ENCODE measurements at places on chromosomes 5 and 9.

- no peak for DNase-seq
These were observed at the start of gene FOXI1 for GRCh38 chr5:170105642-170106611. FOXI1 (plus strand) TSS chr5:170105897; CDS start chr5:170105958, 61 bp downstream.

- DNase-seq: no peak
These were observed 37.2 kb downstream of the SLC6A7 start for GRCh38 chr5:150227036-150227435.

- no peak for DNase-seq
These were observed 312.5 kb downstream of the ACTL7B start for GRCh38 chr9:108543251-108543778.

DNA sequence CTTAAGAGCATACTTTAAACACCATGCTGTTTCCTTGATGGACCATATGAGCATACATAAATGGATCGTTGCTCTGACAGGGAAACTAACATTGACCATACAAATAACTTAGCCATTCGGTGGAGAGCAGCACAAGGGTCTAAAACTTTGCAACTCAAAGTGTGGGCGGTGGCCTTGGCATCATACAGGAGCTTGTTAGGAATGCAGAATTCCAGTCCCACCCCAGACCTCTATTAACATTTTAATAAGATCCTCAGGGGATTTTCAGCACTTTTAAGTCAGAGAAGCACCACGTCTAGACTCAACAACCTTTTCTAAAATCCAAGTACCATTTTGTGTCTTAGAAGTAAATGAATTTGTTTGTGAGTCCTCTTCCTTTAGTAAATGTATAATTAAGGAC lies 260.9 kb downstream of the EBF1 start:
- DNase-seq: no peak

- peak; percentile 85 for DNase-seq
These were observed at the start of gene SLC22A5 for GRCh38 chr5:132369474-132370180. SLC22A5 (plus strand) TSS chr5:132369710; CDS start chr5:132369973, 263 bp downstream.

- DNase-seq: no peak
These were observed 75.7 kb downstream of the TARS1 start for GRCh38 chr5:33516421-33516820.

DNA sequence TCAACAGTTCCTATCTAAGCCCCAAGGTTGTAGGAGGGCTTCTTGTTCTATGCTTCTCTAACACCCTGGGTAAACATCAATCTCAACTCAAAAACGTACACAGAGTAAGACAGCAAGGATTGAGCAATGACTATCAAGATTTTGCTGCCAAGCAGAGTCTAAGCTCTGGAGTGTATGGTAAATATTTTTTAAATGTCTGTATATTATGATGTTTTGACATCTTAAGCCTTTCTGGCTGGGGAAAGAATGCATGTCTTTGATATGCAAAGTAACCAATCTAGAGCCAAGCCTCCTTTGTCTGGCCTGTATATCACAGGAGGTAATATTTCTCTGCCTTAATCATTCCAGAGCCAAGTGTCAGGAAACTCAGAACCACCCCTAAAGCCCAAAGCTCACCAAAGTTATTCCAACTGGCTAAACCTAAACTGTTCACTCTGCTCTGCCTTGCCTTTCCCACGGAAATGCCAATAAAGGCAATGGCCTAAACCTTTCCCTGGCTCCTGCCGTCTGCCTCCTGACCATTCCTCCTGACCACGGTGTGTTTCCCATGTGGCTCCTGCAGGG lies 45.2 kb downstream of the YIPF5 start:
- no peak for DNase-seq

- peak; percentile 50 for DNase-seq
These were observed 26.9 kb upstream of the ADAM19 start for GRCh38 chr5:157602505-157602904.

DNA sequence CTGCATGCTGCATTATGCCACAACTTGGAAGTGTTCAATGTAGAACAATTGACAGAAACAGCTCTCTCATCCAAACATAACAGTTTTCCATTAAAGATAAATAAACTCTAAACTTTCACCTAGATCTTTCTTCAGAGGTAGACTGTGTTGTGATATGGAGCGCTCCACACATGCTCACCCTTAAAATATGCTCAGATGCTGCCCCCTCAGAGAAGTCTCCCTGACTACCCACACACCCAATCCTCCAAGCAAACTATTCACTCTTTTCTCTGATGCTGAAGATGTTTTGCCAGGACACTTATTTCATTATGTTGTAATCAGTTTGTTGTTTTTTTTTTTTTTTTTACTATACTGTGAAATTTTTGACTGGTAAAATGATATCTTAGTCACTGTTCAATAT lies 206.6 kb upstream of the RASA1 start:
- no peak for DNase-seq

DNA sequence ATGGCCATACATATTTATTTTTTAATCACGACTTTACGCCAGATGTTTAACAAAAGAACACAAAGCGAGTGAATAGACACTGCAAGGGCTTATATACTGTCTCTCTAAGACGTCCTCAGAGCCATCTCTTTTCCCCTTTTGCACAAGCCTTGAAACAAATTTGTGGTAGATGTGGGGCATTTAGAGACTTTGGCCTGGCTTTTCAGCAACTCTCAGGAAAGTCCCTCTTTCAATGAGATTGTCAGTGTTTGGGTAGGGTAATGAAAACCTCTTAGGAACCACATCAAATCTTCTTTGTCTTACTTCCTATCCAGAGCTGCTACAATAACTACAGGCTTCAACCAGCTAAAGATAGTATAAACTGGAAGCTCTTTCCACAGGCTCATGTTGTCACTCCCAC lies 380.0 kb downstream of the ANXA1 start:
- no peak for DNase-seq

DNA sequence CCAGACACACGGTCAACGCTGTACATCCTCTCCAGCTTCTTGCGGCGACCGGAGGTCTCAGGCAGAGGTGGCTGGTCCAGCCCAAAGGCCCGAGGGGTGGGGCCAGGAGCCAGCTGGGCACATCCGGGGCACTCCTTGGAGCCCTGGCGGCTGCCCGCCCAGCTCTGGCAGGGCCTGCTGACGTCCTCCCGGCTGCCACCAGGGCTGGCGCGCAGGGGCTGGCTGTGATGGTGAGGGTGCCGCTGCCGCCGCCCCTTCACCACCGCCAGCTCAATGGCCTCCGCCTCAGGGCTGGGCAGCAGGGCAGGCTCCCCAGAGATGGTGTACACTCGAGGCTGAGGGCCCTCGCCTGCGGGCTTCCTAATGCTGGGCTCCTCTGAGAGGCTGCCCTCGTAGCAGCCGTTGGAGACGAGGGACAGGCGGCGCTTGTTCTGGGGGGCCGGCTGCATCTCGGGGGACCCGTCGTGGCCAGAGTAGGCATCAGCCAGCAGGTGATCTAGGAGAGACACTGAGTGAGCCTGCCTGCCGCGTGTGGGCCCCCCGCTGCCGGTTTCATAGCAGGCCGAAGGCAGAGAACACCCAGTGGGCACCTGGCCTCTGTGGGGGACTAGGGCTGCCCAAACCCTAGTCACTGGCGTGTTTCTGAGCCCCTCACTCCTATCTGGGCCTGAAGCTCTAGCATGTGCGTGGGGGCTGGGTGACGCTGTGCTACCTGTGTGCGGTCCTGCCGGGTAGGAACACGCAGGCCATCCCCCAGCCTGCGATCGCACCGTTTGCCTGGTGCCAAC lies 1.5 kb downstream of the NSMF start:
- DNase-seq: peak; percentile 22

DNA sequence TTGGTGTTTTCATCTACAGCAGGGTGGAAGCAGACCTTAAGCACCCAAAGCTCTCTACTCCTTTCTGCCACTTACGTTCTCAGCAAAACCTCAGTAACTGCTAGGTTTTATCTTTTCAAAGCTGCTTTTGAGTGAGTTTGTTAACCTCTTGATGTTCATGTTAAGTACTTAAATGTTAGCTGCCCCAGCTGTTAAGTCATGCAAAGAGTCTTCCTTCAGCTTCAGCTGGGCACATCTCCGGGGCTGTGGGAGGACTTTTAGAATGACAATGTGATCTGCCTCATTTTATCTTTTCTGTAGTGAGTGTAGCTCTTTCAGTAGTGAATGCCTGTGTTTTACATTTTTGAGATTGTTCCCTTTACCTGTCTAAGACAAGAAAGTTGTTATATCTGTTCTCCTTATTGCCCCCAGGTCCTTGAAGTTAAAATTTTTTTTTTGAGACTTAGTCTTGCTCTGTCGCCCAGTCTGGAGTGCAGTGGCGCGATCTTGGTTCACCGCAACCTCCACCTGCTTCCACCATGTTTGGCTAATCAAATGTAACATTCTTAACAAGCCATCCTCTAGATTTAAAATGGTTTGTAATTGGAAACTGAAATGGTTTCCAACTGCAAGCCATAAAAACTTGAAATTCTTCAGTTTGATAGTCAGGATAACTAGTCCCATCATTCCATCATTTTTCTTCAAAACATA lies 19.6 kb downstream of the KDM4C start:
- peak; percentile 25 for DNase-seq

GRCh38 chr9:128124873-128125579 lies 2.5 kb downstream of the PTGES2 start:
- no peak for DNase-seq

DNA sequence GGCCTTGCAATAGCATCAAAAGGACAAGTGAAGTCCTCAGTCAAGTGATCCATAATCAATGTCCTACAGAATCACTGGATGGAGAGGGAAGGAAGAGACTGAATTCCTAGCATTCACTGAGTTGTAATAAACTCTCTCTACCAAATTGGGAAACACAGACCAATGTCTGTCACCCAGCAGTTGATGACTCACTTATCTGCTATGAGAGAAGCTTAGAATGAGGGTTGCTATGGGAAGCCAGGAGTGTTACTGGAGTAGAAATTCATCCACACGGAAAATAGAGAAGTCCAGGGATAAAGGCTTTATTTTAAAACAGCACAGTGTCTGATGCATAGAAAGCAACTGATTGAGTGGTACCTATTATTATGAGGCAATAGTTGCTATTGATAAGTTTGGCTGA lies 407.4 kb downstream of the BRINP1 start:
- DNase-seq: no peak

DNA sequence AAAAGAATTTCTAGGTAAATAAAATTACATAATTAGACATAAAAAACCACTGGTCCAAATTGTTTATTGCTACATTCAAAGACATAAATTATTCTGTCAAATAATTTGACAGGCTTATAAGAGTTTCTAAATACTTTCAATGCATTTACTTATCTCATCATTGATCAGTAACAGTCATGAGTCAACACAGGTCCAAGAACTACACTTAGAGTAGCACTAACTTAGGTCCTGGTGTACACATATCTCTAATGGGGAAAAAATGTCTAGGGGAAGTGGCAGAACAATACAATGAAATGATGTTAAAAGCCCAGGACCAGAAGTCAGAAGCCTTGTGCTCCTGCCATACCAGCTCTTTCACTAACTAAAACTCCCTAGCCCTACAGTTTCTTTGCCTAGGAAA lies 96.5 kb upstream of the SLCO6A1 start:
- no peak for DNase-seq

DNA sequence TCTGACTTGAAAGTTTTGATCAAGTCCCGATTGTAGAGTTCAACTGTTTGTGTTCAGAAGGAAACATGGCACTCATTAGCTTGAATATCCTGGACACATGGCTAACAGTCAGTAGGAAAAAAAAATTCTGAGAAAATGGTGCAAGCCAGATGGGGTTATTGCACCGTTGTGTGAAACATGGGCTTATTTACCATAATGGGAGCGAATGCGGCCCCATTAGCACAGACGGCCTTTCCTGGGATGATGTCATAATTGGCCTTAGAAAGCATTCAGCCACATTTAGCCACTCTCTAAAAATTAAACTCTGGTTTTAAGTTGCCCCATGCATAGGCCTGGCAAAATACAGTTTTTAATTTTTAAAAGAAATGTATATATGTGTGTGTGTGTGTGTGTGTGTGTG lies 112.1 kb downstream of the IRX2 start:
- no peak for DNase-seq

GRCh38 chr5:37667846-37668245 lies 172.0 kb downstream of the GDNF start:
- no peak for DNase-seq

DNA sequence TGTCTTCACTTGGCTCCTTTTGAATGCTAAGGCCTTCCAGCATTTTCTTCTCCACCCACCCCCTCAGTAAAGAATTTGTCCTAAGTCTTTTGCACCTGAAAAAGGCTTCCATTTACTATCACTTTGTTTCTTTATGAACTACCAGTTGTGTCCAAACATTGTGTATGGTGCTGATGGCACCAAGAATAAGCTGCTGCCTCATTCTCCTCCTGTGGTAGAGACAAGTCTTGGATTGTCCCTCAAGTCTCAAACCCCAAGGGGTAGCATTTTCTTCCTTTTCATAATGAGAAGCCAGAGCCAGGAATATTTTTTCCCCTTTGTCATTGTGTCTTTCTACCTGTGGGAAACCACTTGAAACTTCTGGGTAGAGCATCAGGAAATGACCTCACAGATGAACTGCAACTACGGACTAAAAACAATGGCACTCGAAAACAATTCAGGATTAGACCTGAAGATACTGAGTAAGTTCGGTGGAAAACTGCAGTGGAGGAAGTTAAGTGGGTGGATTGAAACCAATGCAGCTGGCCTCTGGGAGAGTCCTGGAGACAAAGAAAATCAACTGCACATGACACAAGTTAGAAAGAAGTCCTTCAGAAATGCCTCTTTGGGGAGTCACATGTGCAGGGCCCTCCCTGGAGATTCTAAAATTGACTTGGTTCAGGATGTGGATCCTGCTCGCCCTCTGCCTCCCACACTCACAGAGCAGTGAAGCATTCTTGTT lies 80.5 kb downstream of the SH3RF2 start:
- no peak for DNase-seq

- no peak for DNase-seq
These were observed 117.9 kb upstream of the FST start for GRCh38 chr5:53362521-53362941.

Data from GM06990 (cell line).